NCI-H345 (cell line): ENCODE measurements at places on chromosomes 6 and 20.
A peak's percentile ranks its signal among the peaks of the same experiment; 100 is the strongest.

GRCh38 chr6:83051377-83052172, 14.1 kb downstream of the UBE3D start:
- peak; percentile 34 for DNase-seq

DNA sequence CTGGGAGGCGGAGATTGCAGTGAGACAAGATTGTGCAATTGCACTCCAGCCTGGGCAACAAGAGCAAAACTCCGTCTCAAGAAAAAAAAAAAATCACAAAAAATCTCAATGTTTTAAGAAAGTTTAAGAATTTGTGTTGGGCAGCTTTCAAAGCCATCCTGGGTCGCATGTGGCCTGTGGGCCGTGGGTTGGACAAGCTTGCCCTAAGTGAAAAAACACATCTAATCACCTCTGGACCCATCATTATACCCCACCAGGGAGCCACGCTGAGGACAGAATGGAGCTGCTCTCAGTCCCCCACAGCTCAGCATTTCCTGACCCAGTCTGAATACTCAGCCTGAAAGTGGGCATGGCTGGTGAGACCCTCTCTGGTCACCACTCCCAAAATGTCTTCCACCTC, 129.3 kb downstream of the PRND start:
- no peak for DNase-seq

- DNase-seq: no peak
Observed at GRCh38 chr6:40523505-40524172, 63.5 kb downstream of the LRFN2 start.

GRCh38 chr6:112626468-112627082, 279.4 kb downstream of the RFPL4B start:
- no peak for DNase-seq

DNA sequence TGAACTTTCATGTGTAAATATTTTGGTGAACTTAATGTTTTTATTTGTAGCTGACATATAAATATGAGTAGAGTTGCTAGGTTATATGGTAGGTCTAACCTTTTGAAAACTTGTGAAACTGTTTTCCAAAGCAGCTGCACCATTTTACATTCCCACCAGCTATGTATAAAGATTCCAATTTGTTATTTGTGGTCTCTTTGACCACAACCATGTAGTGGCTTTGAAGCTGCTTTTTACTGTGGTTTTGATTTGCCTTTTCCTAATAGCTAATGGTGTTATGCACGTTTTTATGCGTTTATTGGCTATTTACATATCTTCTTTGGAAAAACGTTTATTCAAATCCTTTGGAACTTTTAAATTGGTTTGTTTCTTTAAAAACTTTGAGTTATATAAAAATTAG, 10.3 kb downstream of the CST3 start:
- DNase-seq: no peak

GRCh38 chr6:105072798-105073199, 107.0 kb downstream of the POPDC3 start:
- no peak for DNase-seq

DNA sequence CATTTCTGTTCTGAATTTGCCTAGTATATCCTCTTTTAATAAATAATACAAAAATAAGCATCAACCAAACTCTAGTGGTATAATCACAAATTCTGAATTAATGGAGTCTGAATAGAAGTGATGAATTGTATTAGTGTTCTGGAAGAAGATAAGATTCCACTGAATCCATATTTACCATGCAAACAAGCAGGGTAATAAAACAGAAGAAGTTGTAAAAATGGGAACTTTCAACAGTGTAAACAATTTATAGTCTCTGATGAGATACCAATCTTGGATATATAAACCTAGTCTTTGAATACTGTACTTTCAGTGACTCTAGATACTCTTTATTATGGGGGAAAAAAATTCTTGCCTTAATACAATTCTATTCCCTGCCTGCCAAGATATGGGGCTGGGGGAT, 197.6 kb downstream of the KHDC1L start:
- DNase-seq: no peak

DNA sequence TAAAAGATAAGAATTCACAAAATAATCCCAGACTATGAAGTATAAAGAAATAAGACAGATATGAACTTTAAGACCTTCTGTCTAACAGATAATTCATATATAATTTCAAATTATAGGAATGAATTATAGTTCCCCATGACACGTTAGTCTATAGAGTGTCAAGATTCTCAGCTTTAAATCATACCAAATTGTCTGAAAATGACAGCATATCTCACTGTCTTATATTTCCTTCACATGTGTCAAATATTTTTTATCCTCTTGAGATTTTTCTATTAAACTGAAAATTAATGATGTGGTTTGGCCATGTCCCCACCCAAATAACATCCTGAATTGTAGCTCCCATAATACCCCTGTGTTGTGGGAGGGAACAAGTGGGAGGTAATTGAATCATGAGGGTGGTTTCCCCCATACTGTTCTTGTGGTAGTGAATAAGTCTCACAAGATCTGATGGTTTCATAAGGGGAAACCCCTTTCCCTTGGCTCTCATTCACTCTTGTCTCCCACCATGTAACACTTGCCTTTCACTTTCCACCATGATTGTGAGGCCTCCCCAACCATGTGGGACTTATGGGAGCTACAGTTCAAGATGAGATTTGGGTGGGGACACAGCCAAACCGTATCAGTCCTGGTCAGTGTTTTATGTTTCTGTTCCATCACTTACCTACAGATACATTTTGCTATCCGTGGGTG, 825.3 kb upstream of the GJE1 start:
- no peak for DNase-seq

DNA sequence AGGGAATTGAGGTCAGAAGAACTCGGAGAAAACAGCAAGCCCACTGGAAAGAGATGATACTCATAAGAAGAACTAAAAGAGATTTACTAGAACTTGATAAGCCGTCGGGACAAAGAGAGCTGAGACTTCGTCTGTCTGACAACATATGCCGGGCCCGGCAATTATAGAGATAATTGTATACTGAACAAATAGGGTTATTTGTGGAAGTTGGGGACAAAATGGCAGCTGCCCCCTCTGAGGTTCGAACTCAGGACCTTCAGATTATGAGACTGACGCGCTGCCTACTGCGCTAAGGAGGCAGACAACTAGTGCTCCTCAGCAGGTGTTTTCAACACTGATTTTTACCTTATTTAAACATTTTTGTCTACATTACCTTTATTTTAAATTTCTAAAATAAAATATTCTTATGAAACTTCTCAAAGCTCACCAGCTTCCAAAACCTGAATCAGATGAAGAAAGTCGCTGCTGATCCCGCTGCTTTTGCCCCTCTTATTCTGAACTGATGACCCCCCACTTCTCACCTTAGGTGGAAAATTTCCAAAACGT, 29.3 kb upstream of the TRIM27 start:
- DNase-seq: peak; percentile 53

- no peak for DNase-seq
Observed at GRCh38 chr20:43140726-43141125, 49.0 kb downstream of the PTPRT start.

GRCh38 chr6:18976091-18976490, 588.9 kb downstream of the RNF144B start:
- no peak for DNase-seq

DNA sequence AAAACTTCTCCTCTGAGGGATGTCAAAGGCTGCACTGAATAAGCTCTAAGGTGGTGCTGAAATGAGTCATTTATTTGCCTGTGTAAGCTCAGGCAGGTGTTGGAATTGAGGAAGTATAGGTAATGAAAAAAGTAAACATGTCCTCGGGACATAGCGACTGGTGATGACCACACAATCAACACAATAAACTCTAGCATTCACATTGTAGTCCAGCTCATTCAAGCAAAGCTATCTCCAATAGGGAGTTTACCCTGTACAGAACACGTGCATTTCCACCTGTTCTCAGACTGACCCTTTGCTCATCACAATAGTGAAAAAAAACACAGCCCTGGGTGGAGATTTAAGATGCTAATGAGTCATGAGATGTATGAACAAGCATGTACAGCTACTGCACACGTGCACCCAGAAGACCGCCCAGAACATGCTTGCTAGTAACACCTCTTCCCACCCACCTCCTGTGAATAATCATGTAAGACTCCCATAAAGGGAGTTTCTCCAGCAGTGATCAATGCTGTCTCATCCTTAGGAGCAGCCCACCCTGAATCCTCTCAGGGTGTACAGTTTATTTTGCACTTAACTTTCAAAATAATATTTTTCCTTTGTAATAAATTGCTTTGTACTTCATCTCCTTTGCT, 33.0 kb upstream of the POU5F1 start:
- DNase-seq: peak; percentile 81

DNA sequence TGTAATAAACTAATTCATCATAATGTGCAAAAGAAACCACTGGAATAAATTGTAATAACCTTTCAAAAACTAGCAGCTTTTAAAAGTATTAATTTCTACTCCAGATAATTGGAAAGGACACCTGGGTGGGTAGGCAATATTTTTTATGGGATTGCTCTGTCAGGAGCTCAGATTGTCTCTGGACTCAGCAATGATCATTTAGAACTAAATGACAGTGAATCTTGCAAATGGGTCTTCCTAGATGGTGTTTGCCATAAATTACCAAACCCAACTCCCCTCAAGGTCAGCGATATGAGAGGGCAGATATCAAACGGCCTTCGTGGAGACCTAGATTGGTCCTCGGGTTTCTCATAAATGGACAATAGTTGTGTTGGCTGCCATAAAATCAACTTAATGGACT, 181.9 kb downstream of the HS3ST5 start:
- no peak for DNase-seq

GRCh38 chr6:149306967-149307366, 10.5 kb upstream of the TAB2 start:
- no peak for DNase-seq

DNA sequence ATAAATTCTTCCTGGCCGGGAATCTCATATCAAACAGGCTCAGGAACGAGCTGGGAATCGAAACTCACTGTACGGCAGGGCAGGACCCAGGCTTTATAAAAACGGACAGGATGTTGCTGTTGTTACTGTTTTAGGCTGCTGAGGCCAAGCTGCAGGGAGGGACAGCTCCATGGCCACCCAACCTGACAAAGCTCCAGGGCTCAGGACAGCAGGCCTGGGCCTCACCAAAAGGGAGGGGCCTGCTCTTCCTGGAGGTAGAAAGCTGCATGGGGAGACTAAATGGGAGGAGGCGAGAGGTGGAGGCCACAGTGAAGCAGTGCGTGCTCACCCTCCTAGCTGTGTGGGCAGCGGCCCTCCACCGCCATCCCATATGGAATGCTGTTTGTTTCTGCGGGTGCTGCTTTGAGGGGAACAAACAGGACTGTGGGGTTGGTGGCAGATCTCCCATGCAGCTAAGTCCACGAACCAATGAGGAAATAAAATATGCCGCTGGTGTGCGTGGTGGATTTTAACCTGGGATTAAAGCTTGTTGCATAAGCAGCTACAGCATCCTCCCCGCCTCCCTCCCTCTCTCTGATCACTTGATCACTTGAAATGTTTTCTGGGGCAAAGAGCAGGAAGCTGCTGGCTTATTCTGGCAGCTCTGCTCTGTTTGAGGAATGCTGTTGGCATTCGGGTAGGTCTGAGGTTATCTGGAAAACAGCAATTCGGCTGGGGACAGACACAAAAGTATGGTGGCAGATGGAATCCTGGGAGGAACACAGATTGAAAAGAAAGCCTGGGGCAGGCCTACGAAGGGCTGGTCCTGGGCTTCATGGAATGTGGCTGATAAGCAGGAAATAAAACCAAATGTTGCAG, 2.4 kb upstream of the ZMYND8 start:
- DNase-seq: peak; percentile 69

GRCh38 chr6:2550247-2550646, 200.5 kb downstream of the MYLK4 start:
- no peak for DNase-seq

DNA sequence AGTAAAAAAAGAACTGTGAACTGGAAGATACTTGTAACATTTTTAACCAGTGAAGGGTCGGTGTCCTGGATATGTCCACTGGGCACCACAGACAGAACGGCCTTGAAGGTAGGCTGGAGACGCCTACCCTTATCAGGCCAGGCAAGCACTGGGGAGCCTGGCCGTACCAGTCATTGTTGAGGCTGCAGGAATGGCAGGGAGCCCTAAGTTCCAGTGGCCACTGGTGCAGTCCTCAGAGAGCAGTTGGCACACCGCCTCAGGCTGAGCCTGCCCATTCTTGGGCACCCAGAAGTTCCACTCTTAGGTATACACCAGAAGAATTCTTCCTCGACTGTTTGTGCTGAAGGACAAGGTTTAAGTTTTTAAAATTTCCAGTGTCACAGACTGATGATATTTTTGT, 20.5 kb downstream of the DNAJC5 start:
- no peak for DNase-seq
